Neural progenitor cell (in vitro differentiated cells): ENCODE measurements at places on chromosomes 12 and 14. TPM values are rescaled to one million over a fixed set of nuclear protein-coding genes. Genes with fewer than 3 reads are reported as not detected.

GRCh38 chr12:2891240-2892053 is 756 bp downstream of the TULP3 start:
- no peaks in the 10 kb centered on the region for H3K27me3 ChIP-seq
- peak; percentile 83 for DNase-seq
- H3K27ac ChIP-seq = peak overlapping the region; percentile 89

The SLC39A2 gene
- not detected in 2 replicates for total RNA-seq

The CHST11 gene
- total RNA-seq = 7.7 and 10.2 TPM in 2 replicates

The CLEC2B gene
- 0.28 and 1.0 TPM in 2 replicates for total RNA-seq

GRCh38 chr12:93778766-93779165 is 101.6 kb downstream of the CRADD start:
- DNase-seq = no peak
- no peak overlapping the region for H3K27ac ChIP-seq
- no peaks in the 10 kb centered on the region for H3K36me3 ChIP-seq
- no peak overlapping the region for H3K4me3 ChIP-seq
- no peaks in the 10 kb centered on the region for H3K27me3 ChIP-seq

- H3K27me3 ChIP-seq = no peaks in the 10 kb centered on the region
- H3K4me3 ChIP-seq = peak overlapping the region; percentile 87
Measured at GRCh38 chr12:132085291-132085635, 58.9 kb downstream of the DDX51 start.

DNA sequence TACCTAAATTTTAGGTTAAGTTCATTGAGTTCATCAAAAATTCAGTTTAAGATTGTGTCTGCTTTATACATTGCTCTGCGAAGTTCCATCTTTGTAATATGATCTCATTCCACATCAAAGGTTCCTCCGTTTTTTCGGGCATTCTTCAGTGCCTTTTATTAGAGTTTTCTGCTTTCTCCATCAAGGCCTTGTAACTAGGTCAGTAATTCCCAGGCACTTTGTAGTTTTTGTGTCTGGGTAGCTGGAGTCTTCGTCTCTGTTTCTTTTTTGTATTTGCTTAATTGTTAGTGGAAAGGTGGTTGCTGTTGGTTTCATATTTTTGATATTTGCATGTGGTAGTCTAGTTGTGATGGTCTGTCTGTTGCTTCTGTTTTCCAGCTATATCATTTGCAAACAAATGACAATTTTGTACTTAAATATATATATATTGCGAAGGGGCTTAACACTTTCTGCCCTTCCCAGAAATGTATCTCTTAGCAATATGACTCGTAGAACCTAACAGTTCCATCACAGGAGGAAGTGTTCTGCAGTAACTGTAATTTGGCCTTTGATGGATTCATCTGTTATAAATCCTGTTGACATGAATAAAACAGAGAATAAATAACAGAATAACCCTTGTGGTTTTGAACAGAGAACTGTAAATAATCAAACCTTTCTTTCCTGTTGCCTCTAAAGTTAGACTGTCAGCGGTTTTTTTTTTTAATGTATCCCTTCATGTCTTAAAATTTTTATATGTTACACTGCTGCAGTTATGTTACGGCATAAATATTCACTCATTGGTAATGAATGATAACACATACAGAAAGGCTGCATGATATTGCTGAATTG is 88.4 kb upstream of the DYNC1H1 start:
- H3K4me1 ChIP-seq = no peaks in the 10 kb centered on the region
- no peak overlapping the region for H3K27ac ChIP-seq
- H3K4me3 ChIP-seq = no peak overlapping the region
- H3K27me3 ChIP-seq = no peaks in the 10 kb centered on the region
- DNase-seq = no peak
- H3K36me3 ChIP-seq = no peaks in the 10 kb centered on the region

The GLS2 gene
- total RNA-seq = 2.3 and 2.9 TPM in 2 replicates

DNA sequence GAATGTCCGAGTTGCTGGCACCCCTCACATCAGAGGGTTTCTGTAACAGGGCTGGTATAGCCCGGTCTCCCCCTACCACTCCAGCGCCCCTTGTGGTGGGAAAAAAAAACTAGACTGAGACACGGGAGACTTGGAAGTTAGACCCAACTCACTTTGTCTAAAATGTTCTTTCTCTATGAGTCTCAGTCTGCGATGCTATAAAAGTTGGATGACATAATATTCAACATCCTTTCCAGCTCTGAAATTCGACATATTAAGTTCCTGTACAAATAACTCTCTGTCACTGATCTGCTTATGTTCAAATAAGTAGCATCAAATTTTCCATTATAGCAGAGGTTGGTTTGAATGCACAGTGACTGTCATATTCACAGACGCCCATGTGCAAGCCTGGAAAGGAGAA is 25.7 kb upstream of the TC2N start:
- peak; percentile 71 for DNase-seq
- H3K27me3 ChIP-seq = peaks cover 4% of the 10 kb centered on the region
- H3K27ac ChIP-seq = no peak overlapping the region
- no peaks in the 10 kb centered on the region for H3K36me3 ChIP-seq
- peaks cover 10% of the 10 kb centered on the region for H3K4me1 ChIP-seq

- no peak overlapping the region for H3K27ac ChIP-seq
- peaks cover 4% of the 10 kb centered on the region for H3K27me3 ChIP-seq
- no peak overlapping the region for H3K4me3 ChIP-seq
- no peaks in the 10 kb centered on the region for H3K36me3 ChIP-seq
Measured at GRCh38 chr14:105392131-105393090, 5.9 kb upstream of the TEX22 start.

GRCh38 chr12:124506145-124506831 is 61.1 kb downstream of the NCOR2 start:
- H3K27me3 ChIP-seq = no peaks in the 10 kb centered on the region
- H3K27ac ChIP-seq = peak overlapping the region; percentile 77
- peaks cover 66% of the 10 kb centered on the region for H3K4me1 ChIP-seq
- H3K4me3 ChIP-seq = no peak overlapping the region
- H3K36me3 ChIP-seq = no peaks in the 10 kb centered on the region

DNA sequence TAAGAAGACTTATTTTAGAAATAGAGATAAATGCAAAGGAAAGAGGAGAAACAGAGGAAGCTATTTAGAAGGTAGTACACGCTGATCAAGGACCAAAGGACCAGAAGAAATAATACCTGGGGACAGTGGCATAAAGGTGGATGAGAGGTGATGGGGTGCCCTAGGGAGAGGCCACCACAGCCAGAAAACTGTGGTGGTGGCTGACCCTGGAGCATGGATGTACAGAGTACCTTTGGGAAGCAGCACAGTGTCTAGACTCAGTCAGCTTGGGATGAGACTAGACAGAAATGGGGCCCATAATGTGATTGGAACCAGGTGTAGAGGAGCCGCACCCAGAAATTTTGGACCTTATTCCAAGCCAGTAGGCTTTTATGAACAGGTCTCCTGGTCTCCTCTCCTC is 17.2 kb downstream of the RASSF8 start:
- DNase-seq = no peak
- no peak overlapping the region for H3K27ac ChIP-seq
- no peaks in the 10 kb centered on the region for H3K27me3 ChIP-seq
- H3K36me3 ChIP-seq = no peaks in the 10 kb centered on the region
- H3K4me3 ChIP-seq = no peak overlapping the region

GRCh38 chr12:41897593-41897992 is 247.1 kb downstream of the GXYLT1 start:
- no peak for DNase-seq
- H3K36me3 ChIP-seq = no peaks in the 10 kb centered on the region
- H3K27me3 ChIP-seq = no peaks in the 10 kb centered on the region
- no peak overlapping the region for H3K4me3 ChIP-seq
- no peak overlapping the region for H3K27ac ChIP-seq

DNA sequence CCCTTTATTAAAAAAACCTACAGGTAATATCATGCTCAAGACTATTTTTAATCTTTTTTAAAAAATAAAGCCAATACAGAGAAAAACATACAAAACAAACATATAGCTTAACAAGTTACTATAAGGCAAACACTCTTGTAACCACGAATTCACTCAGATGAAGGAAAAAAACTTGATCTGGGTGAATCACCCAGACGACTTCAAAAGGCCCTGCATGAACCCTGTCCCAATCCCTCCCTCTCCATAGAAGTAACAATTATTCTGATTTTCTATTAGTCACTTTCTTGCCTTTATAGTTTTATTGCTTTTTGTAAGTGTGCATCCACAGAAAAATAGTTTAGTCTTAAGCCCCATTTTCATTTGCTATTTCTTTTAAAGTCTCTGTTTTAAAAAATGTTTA is 72.6 kb downstream of the LRP6 start:
- no peak overlapping the region for H3K4me3 ChIP-seq
- H3K27me3 ChIP-seq = no peaks in the 10 kb centered on the region
- no peak overlapping the region for H3K27ac ChIP-seq
- no peak for DNase-seq

- H3K36me3 ChIP-seq = no peaks in the 10 kb centered on the region
- no peaks in the 10 kb centered on the region for H3K27me3 ChIP-seq
- H3K27ac ChIP-seq = no peak overlapping the region
- H3K4me3 ChIP-seq = no peak overlapping the region
- no peaks in the 10 kb centered on the region for H3K4me1 ChIP-seq
Measured at GRCh38 chr12:19654650-19655376, 215.5 kb downstream of the AEBP2 start.

GRCh38 chr14:81120501-81120900 is 100.3 kb downstream of the GTF2A1 start:
- no peak overlapping the region for H3K27ac ChIP-seq
- no peak overlapping the region for H3K4me3 ChIP-seq
- no peaks in the 10 kb centered on the region for H3K4me1 ChIP-seq
- H3K27me3 ChIP-seq = no peaks in the 10 kb centered on the region
- no peak for DNase-seq

The SLC7A8 gene
- 56.5 and 83.7 TPM in 2 replicates for total RNA-seq

- no peak overlapping the region for H3K4me3 ChIP-seq
- H3K4me1 ChIP-seq = peaks cover 14% of the 10 kb centered on the region
- no peak overlapping the region for H3K27ac ChIP-seq
- H3K36me3 ChIP-seq = no peaks in the 10 kb centered on the region
- no peaks in the 10 kb centered on the region for H3K27me3 ChIP-seq
Measured at GRCh38 chr14:61330511-61330910, 9.1 kb downstream of the PRKCH start.

DNA sequence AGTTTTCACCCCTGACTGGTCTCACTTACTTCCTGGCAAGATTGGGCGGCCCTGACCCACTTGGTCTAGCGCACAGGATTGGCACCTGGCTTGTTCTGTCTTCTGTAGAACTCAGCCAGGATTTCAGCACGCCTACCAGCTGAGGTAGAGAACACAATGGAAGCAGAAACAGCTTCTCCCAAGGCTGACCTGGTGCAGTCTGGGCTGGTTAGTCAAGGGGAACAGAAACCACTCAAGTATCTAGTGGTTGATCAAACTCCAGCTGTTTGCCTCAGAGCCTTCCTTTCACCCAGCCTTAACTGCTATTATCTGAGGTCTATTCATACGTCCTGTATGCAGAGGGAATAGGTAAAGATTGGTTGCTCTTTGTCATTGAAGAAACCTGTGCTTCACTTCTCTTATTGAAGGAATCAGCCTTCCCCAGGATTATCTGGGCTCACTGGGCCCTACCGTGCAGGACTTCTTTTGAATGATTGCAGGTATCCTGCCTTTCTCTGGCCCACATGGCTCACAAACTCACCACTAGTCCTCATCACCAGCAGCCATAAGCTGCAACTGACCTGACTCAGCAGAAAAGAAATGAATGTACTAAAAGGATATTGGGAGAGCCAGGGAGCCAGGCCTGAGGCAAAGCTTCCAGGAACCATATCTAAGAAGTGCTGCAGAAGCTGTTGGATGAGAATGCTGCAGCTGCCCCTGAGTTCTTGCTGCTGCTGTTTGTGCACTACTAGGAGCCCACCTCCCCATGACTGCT is 2.5 kb upstream of the PLEKHD1 start:
- H3K27ac ChIP-seq = no peak overlapping the region
- DNase-seq = no peak

DNA sequence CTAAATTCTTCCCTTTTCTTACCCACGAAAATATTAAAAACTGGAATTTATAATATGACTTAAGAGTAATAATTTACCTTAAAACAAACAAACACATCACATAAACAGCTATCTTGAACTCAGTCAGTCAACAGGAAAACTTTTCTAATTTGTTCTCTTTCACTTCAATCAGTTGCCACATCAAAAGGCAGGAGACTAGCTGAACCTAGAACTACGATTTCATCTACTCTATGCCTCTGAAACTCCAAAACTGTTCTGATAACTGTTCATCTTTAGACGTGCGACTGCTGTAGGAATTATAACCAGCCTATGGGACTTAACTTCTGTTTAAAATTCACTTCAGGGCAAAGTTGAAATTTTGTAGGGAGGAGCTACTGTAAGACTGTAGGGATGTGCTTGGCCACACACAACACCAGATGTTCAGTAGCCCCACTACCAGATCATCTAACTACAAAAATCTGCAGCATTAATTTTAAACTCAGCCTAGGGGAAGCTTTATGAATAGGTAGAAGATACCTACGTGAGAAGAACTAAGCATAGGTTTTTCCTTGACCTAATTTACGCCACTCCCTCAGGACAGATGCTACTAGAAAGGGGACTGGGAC is 7.6 kb upstream of the RAD51AP1 start:
- no peaks in the 10 kb centered on the region for H3K4me1 ChIP-seq
- DNase-seq = no peak
- no peak overlapping the region for H3K4me3 ChIP-seq

GRCh38 chr14:100313464-100314230 is 7.4 kb upstream of the SLC25A29 start:
- no peak overlapping the region for H3K4me3 ChIP-seq
- no peak for DNase-seq
- no peak overlapping the region for H3K27ac ChIP-seq
- peaks cover 35% of the 10 kb centered on the region for H3K4me1 ChIP-seq
- H3K27me3 ChIP-seq = no peaks in the 10 kb centered on the region

The VPS29 gene
- 69.5 and 101 TPM in 2 replicates for total RNA-seq

- no peaks in the 10 kb centered on the region for H3K36me3 ChIP-seq
- H3K4me1 ChIP-seq = peaks cover 6% of the 10 kb centered on the region
- no peaks in the 10 kb centered on the region for H3K27me3 ChIP-seq
- DNase-seq = no peak
Measured at GRCh38 chr14:69540654-69541335, 33.9 kb downstream of the CCDC177 start.

The SERPINA10 gene
- total RNA-seq = not detected in 2 replicates

The SCN8A gene
- total RNA-seq = 9.3 and 14.2 TPM in 2 replicates

DNA sequence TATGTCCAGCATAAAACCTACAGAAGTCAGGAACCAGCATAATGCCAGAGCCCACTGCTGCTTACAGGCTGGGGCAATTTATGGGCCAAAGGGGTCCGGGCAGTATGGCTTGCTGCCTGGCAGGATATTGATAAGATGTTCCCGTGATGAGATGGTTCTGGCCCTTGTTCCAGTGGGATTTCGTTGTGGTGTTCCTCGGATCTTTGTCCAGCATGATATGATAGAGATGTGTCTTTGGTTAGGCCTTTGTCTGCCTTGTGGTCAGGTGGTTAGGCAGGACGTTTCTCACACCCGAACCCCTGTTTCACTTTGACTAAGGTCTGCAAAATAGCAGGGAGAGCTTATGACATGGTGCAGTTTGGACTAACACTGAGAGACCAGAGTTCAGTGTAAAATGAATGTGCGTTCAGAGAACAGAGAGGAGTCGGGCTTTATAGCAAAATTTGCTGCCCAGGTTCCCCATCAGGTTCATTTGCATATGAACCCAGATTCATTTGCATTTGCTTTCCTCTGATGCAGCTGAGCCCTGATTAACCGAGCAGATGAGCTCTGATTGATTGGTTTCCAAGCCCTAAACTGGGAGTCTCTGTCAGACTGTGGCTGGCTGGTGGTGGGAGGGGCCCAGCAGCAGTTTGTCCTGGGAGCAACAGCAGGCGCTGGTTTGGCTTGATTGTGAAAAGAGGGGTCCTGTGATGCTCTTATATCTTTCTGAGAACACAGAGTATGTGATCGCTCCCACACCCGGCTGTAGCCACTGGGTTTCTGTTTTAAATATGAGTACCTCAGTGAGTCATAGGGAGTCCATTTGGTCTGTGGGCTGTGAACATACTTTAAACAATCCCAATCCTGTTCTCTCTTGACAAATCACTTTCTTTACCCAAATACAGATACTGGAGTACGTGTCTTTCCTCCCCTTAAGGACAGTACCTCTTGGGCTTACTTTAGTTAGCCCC is 156.3 kb upstream of the PZP start:
- no peak overlapping the region for H3K4me3 ChIP-seq
- H3K4me1 ChIP-seq = peaks cover 13% of the 10 kb centered on the region
- H3K27me3 ChIP-seq = no peaks in the 10 kb centered on the region

The FAM161B gene
- total RNA-seq = 0.13 and 1.4 TPM in 2 replicates
